Right ventricle myocardium superior (tissue), 1 donor: ENCODE measurements at places on chromosomes 4 and X. TPM values are rescaled to one million over a fixed set of nuclear protein-coding genes. Genes with fewer than 3 reads are reported as not detected.

DNA sequence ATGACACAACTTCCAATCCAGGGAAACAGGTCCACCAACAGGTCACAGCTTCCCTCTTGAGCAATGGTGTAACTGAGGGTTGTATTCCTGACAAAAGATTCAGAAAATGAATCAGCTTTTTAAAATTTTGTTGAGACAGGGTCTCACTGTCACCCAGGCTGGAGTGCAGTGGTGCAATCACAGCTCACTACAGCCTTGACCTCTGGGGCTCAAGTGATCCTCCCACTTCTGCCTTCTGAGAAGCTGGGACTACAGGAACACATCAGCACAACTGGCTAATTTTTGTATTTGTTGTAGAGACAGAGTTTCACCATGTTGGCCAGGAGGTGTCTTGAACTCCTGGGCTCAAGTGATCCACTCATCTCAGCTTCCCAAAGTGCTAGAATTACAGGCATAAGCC is 43.7 kb downstream of the SAT1 start:
- no peak for DNase-seq

GRCh38 chrX:55452833-55453124 is 852 bp downstream of the MAGEH1 start:
- DNase-seq = no peak

DNA sequence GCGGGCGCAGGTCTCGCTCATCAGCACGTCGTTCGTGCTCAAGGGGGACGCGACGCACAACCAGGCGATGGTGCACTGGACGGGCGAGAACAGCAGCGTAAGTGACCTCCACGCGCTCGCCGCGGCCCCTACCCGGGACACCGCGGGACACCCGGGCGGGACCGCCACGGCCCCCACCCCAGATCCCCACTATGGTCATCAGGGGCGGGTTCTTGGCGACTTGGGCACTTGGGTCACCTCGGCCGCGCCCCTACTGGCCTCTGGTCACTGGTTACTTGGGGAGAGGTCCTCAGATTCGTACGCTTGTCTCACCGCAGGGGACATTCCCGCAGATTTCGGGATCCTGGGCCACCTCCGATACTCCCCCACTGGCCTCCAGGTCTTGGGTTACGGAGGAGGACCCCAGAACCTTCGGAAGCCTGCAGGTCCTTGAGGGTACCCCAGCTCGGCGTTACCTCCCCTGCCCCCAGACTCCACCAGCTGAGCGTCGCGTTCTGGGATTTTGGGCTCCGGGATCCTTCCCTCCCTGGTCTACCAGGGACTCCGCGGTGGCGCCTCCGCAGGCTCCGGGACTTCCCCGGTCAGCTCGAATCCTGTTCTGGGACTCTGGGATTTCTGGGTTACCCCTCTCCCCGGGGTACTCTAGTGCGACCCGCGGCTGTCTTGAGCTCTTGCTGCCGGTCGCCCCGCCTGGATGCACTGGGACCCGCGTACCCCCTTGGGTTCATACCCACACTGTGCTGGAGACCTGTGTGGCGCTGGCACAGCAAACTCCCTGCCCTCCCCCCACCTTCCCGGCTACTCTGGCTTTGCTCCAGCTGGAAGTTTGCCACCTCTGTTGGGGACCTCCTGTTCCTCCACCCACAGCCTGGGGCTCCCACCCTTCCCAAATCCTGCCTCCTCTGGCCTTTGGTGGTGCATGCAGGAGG is 956 bp downstream of the SORCS2 start:
- no peak for DNase-seq

- no peak for DNase-seq
Observed at GRCh38 chr4:1987296-1987695, 21.5 kb downstream of the NELFA start.

DNA sequence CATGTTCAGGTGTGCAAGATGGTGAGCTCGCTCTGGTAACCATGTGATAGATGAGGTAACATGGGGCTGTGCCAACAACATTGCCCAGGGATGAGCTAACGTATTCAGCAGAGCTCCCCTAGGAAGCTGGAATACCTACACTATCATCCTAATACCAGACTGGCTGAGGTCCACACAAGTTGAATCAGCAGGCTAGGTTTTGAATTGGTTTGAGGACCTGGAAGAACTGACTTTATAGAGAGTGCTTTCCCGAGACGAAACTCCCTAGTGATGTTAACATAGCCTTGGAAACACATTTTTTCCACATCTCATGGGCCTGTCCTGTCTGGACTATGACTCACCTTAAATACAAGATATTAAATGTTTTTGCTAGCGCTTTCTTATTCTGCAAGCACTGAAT is 56.7 kb downstream of the IGFBP7 start:
- DNase-seq = no peak

DNA sequence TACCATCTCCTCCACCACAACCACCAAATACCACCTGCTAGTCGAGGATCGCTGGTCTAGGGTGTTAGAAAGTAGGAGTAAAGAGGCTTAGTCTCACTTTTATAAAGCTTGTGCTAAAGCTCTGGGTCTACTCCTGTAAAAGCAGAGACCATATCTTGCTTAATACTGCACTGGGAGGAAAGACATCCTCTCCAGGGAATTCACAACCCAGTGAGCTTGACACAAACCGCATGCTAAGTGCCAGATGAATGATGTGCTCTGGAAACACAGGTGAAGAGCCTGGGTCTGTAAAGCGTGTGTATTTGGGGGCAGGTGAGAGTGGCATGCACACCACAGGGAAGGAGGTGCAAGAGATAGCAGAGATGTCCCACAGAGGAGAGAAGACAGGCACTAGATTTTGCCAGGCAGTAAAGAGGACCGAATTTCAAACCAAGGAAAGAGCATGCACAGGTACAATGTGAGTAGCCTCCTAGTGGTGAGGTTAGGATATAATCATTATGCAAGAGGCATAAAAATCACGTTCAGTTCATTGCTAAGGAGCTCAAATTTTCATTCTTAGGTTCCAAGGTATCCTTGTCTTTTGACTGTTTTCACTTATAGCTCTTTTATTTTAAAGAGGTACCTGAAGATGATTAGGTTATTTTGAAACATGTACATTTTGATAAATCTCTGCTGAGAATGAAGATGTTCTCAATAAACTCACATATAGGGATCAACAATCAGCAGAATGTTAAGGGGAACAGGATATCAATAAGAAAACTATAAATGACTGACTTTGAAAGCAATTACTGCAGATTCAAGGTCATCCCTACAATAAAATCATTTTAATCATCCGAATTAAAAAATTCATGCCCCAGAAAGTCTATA is 20.7 kb downstream of the TAPT1 start:
- DNase-seq = no peak

DNA sequence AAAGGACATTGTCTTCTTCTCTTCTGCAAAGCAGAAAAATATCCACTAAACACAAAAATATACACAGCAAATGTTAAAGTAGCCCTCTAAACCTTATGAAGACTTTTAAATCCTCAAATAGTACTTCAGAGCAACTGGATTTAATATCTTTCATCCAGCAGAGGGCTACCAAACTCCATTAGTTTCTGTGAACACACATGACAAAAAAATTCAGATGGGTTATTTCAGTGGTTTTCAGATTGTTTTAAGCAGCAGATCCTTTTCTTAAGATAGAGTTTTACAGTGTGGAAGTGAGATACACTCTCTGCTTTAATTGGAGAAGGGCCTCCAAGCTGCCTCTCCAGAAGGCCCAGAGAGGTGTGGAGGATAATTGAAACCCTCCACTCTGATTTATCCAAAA is 56.7 kb downstream of the ANK2 start:
- no peak for DNase-seq

GRCh38 chr4:4524364-4524763 is 17.5 kb downstream of the STX18 start:
- DNase-seq = no peak

Gene GPR50
- not detected for total RNA-seq

Gene TMSB15C
- total RNA-seq = 0.48 TPM

Gene FOXR2
- total RNA-seq = not detected

Gene PLAC8
- total RNA-seq = 0.75 TPM

Gene CABS1
- not detected for total RNA-seq

Gene CTSO
- 6.2 TPM for total RNA-seq

Gene GLOD5
- total RNA-seq = not detected

Gene MRPL1
- total RNA-seq = 44.8 TPM
